T-helper 17 cell (primary cell): ENCODE measurements at places on chromosomes 7 and 10. TPM values are rescaled to one million over a fixed set of nuclear protein-coding genes. Genes with fewer than 3 reads are reported as not detected.

The SLC37A3 gene
- 23.8 TPM for total RNA-seq

- no peak for DNase-seq
These were observed 21.2 kb downstream of the ITGB8 start for GRCh38 chr7:20351901-20352300.

The XPNPEP1 gene
- 76.4 TPM for total RNA-seq

- DNase-seq: peak; percentile 60
These were observed 36.9 kb downstream of the ASB13 start for GRCh38 chr10:5629303-5630111.

The PRSS58 gene
- not detected for total RNA-seq

The MRPS33 gene
- total RNA-seq: 23.7 TPM

DNA sequence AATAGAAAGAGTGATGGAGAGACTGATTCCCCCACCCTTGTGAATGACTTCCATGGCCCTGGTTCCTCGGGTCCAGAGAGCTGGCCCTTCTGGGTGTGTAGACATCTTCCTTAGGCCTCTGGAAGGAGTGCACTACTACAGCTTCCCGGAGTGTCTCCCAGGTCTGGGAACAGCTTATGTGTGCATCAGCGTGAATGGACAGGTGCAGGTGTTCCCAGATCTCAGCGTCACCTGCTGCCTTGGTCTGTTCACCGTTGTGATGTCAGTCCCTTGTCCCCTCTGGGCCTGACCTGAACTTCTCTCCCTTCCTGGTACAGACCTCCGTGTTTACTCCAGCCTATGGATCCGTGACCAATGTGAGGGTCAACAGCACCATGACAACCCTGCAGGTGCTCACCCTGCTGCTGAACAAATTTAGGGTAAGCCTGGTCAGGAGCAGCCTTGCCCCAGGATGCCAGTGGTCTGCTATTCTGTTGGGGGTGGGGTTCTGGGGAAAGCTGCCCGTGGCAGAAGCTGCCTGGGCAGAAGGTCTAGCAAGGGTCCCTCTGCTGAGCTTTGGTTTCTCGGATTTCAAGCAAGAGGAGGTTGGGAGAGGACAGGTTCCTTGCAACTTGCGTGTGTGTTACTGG lies 10.5 kb upstream of the DEPP1 start:
- no peak for DNase-seq

DNA sequence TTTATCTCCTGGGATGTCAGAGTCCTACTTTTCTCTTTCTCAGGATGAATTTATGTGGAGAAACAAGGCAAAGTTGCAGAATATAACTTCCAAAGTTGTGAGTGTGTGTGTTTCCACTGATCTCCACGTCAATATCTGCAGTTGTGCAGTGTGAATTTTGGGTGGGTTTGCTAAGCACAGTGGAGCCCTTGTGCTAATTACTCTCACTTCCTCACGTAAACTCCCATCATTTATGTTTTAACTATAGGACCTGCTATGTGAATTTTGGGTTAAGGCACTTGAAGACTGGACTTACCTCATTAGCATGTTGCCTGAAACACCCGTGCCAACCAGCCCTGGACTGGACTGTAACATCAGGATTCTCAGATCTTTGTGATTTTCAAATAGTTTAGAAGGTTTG lies 51.9 kb upstream of the NPVF start:
- no peak for DNase-seq

GRCh38 chr10:92849234-92849525 lies 860 bp downstream of the EXOC6 start:
- no peak for DNase-seq

DNA sequence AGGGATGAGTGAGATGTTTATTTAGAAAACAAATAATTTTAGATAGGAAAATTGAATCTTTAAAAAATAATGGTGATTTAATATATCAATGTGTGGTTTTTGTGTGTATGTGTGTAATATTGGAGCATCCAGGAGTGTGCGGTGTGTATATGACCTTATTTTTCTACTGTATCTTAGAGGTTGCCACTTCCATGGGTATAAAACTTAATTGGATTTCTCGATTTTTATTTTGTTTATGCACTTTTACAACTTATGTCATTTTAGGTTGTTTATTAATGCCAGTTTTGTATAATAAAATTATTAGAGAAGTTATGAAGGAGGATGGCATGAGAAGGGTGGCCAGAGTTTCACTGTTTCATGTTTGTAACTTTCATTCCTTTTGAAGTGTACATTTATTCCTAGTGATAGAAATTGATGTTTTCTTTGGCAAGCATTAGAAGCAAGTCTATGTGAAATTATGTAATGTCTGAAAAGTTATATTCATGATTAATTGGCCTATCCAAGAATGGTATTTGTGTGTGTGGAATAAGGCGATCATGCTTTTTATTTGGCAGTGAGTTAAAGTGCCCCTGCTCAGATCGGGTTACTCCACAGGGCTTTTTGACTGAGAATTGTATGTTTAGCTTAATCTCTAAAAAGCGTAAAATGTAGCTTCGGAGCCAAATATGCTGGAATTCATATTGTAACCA lies 110.3 kb downstream of the KAT6B start:
- no peak for DNase-seq

DNA sequence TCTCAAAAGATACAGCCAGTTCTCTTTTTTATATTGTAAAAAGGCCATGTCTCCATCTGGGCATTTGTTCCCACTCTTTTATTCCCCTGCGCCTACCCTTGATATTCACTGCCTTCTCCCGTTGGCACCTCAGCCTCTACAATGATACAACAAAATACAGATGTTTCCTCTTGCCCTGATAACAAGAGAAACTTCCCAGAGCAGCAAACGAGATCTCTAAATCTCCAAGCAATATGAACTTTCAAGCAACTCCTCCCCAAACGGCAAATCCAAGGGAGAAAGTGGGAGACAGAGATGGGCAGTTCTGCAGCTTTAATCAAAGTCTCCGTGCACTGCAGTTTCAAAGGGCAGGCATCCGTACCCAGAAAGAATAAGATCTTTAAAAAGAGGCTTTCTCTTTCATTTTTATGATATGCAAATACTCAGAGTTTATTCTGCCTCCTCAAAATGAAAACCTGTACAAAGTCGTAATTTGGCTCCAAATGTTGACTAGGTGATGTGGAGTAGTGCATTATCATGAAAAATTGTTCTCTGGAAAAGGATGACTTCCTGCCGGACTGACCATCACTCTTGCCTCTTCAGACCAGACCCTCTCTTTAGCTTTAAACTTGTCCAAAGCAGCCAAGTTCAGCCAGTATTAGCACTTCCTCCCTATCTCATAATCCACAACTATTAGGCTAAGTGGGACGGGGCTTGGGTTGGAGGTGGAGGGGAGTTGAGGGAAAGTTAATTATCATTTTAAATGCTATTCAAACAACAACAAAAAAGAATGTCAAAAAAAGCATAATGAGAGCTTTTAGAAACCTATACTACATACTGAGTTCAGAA lies 682 bp downstream of the HGF start:
- no peak for DNase-seq

The PNLIP gene
- total RNA-seq: not detected

DNA sequence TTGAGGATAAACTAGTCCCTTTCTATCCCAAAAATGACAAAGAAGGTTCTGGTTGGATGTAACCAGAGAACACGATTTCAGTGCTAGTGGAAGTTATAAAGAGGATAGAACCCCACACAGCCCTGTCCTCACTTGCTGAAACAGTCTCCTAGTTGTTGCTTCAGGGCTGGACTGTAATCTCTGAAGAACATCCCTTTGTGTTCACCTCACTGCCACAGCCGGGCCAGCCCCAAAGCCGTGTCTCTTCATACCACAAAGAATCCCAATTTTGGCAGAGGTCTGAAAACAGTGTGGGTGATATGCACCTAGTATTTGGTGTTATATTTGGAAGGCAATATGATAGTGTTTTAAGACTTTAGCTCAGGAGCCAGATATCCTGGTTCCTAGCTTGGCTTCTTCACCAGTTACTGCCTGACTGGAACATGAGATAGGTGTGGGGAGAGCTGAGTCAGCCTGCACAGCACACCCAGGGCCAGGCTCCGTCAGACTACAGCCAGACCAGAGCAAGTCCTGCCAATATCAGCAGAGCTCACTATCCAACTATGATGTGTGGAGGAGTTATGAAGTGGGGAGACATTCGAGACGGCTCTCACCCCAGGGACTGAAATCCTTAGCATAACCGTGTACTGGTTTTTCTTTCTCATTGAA lies 21.2 kb downstream of the CYP3A4 start:
- DNase-seq: no peak
